ENCODE measurements at places on chromosomes 5 and 9.
A peak's percentile ranks its signal among the peaks of the same experiment; 100 is the strongest.

DNA sequence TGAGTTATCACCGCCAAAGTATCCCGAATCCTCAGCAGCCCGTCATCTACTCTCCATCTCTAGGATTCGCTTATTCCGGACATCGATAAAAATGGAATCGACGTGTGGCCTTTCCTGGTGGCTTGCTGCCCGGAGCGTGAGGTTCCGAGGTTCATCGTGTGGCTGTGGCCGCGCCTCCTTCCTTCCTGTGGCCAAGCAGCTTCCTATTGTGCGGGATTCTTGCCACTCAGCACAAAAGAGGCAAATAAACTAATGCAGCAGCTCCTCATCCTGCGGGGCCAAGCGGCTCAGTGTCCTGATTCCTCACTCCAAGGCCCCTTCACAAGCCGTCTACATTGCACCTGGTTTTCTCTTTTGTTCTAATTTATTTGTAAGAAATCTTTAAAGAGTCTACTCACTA is 800.9 kb downstream of the CDH9 start:
- no peak for DNase-seq

DNA sequence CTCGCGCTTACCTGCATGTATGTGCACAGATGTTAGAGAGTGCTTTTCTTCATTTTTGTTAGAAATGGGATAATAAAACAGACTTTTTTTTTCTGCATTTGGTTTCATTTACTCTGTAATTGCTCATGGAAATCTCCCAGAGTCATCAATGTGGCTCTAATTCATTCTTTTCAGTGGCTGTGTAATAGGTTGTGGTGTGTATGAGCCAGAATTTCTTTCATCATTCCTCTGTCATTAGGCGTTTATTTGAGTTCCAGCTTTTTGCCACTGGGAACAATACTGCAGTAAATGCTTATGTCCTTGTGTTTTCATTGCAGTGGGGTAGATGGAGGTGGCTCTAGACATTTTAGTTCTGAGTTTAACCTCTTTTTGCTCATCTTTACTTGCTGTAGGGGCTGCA is 118.9 kb downstream of the NXNL2 start:
- DNase-seq = no peak

- DNase-seq = peak; percentile 81
Measured at GRCh38 chr9:96061293-96061987, 185.9 kb downstream of the ERCC6L2 start.

DNA sequence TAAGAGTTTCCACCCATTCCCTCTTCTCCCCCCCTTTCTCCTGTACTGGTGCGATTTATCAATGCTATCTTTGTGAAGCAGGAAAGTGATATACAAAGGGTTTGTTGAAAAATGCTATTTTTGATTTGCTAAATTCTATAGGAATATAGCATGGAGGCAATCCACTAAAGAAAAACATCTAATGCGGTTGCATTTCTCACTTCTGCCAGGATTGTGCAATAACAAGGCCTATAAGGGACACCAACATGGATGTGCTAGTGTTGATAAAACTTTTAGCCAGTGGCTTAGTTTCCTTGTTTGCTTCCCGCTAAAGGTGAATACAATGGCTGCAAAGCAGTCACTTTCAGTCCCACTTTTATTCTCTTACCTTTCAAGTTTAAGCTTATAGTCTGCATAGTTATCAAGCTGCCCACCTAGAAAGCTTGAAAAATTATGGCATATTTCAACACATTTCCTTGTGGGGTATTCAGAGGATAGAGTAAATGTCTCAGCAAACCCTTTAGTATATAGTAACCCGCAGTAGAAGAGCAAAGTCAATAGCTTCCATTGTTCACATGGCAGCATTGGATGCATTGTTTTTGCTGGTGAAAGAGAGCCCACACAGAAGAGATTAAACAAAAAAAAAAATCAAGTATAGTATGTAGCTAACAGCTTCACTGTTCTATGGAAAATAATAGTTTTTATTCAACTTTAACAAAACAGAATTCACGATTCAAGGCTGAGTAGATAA is 674.6 kb upstream of the SEMA6A start:
- no peak for DNase-seq

- no peak for DNase-seq
Measured at GRCh38 chr9:40909821-40910220, 218.7 kb downstream of the FOXD4L6 start.

- DNase-seq = no peak
Measured at GRCh38 chr5:173311818-173312585, 16.2 kb downstream of the STC2 start.

- no peak for DNase-seq
Measured at GRCh38 chr9:36174731-36175130, 5.5 kb downstream of the CCIN start.

DNA sequence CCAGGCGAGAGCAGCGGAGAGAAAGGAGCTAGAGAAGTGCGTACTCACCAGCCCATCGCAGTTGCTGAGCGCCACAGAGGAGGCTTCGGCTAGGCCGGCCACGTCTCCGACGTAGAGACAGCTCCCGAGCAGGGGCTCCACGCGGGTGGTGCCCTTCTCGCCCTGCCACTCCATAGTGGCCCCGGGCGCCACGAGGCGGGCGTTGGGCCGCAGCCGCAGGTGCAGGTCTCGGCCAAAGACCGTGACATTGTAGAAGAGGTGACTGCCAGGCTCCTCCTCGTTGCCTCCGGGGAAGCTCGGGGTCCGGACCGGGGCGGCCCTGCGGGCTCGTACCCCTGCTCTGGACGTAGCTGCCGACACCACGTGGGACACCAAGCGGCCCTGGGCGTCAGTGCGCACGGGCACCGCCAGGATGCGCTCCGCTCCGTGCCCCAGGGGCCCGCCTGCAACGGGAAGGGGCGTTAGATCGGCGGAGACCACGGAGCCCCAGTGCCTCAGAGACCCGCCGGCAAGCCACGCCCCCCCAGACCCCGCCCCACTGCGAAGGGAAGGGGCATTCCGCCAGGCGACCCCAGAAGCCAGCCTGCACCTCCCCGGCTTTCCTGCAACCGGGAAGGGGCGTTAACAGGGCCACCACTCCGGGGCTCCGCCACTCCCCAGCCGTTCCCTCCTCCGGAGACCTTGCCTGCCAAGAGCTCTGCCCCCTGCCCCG is 1.4 kb downstream of the ADAMTS2 start:
- peak; percentile 35 for DNase-seq

- peak; percentile 95 for DNase-seq
Measured at GRCh38 chr5:65076251-65076869, 307.6 kb downstream of the CWC27 start.

DNA sequence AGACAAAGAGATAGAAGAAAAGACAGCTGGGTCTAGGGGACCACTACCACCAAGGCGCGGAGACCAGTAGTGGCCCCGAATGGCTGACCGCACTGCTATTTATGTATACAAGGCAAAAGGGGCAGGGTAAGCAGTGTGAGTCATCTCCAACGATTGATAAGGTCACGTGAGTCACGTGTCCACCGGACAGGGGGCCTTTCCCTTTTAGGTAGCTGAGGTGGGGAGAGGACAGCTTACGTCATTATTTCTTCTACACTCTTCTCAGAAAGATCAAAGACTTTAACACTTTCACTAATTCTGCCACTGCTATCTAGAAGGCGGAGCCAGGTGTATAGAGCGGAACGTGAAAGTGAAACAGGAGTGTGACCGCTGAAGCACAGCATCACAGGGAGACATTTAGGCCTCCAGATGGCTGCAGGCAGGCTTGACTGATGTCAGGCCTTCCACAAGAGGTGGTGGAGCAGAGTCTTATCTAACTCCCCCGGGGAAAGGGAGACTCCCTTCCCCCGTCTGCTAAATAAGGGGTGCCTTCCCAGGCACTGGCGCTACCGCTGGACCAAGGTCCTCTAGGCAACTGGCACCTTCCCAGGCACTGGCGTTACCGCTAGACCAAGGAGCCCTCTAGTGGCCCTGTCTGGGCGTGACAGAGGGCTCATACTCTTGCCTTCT is 6.1 kb upstream of the PRR16 start:
- DNase-seq = peak; percentile 79

DNA sequence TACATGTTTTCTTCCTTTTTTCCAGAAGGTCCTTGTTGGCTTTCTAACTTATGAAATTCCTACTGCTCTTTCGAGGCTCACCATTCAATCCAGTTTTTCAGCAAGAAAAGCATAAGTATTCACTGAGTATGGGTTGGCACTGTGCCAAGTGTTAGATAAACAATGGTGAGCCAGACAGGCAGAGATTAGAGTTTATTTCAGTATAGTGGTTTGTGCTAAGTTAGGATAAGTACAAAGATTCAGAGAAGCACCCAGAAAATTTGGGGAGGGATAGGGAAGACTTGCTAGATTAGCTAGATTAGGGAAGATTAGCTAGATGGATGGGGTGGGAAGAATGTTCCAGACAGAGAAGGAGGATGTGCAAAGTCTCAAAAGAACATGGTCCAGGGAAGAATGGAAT is 122.9 kb downstream of the OXCT1 start:
- peak; percentile 63 for DNase-seq

DNA sequence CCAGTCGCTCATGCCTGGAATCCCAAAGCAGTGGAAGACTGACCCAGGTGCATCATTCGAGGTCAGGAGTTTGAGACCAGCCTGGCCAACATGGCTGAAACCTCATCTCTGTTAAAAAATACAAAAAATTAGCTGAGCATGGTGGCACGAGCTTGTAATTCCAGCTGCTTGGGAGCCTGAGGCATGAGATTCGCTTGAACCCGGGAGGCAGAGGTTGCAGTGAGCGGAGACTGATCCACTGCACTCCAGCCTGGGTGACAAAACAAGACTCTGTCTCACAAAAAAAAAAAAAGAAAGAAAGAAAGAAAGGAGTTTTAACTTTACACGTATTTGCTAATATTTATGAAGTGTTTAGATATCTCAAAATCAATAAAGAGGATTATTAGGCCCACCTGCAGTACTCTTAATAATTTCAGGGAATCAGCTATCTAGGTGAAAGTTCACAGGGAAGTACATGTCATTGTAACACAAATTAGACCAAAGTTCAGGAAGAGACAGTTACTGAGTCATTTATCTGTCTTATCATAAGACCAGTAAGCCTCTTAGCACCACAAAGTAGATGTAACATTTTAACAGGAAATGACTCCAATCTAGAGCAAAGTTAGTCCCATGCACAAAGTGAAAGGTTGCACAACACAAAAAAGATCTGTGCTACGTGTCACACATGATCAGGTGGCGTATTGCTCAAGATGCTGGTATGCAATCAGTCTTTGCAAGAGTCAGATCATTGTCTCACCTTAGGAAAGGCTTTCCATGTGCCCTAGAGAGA is 34.1 kb upstream of the PLIN2 start:
- DNase-seq = peak; percentile 97

GRCh38 chr5:126718236-126718868 is 58.6 kb upstream of the LMNB1 start:
- no peak for DNase-seq

DNA sequence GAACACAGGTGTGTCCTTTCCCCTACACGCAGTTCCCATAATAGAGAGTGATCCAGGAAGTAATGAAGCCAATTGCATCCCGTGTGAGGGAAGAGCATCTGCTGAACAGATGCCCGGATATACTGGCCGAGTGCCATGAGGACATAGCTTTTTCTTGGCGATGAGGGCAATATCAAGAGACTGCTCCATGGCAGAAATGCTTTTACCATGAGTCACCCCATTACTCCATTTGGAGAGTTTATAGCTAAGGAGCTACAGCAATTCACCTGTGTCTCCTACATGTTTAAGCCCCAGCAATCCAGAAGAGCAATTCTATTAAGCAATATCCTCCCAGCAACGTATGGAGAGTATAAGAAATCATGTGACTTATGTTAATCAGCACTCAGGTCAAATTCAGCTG is 222.0 kb upstream of the KLF4 start:
- DNase-seq = no peak

GRCh38 chr5:173772384-173773059 is 115.6 kb upstream of the CPEB4 start:
- DNase-seq = peak; percentile 48

DNA sequence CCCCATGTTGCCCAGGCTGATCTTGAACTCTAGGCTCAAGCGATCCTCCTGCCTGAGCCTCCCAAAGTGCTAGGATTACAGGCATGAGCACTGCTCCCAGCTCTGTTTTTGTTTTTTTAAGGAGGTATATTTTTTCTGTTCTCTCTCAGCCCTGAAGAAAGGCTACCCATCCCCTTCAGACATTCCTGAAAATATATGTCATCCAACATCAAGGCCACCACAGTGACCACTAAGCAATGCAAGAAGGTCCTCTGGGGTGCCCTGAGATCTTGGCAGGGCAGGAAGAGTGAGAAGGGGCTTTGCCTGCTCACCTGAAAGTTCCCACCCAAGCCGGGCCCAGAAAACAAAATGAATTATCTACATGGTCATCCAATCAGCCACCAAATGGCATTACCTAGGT is 47.8 kb upstream of the IL17B start:
- no peak for DNase-seq

GRCh38 chr5:133400831-133401351 is 211.4 kb downstream of the FSTL4 start:
- DNase-seq = no peak

DNA sequence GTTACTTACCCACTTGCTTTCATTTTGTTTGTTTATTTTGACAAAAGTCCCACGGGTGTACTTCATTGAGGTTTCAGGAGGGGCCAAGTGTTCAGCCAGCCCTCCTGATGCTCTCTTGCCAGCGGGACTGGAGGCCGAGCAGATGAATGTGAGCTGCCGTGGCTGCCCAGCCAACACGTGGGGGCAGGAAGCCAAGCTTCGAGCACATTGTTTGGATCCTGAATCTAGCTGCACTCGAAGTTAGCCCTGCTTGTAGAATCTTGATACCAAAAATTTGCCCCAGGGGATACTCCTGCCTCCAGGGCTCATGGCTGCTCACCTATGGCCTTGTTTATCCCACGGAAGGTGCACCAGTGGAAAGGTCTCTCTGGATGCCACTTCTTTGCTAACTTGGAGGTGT is 49.3 kb downstream of the RASGEF1C start:
- no peak for DNase-seq

DNA sequence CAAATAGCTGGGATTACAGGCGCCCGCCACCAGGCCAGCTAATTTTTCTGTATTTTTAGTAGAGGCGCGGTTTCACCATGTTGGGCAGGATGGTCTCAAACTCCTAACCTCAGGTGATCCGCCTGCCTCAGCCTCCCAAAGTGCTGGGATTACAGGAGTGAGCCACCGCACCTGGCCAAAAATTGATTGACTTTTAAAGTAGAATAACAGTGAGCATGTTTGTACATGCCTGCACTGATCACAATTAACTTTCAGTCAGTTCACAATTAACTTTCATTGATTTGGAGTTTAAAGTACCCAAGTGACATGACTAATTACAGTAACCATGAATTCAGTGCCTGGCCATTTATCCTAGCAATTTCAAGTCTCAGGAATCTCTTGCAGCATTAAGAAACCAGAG is 61.3 kb downstream of the ANKH start:
- no peak for DNase-seq

- no peak for DNase-seq
Measured at GRCh38 chr9:104589626-104590025, 9.6 kb downstream of the OR13C5 start.

GRCh38 chr5:170632985-170633234 is 129.1 kb downstream of the KCNIP1 start:
- no peak for DNase-seq

DNA sequence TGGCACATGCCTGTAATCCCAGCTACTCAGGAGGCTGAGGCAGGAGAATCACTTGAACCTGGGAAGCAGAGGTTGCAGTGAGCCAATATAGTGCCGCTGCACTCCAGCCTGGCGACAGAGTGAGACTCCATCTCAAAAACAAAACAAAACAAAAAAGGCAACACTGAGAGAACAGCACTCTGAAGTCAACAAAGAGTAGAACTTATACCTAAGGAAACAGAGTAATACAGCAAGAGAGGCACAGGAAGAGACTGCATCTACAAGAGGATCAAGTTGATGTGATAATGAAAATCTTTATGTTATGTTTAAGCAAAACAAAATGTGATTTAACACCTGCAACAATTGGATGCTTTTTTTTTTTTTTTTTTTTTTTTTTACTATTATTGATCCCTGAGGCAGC is 33.1 kb downstream of the FYB1 start:
- no peak for DNase-seq

GRCh38 chr5:86463339-86463738 is 154.4 kb upstream of the COX7C start:
- DNase-seq = peak; percentile 39

Data from hematopoietic multipotent progenitor cell treated with erythropoietin and hydrocortisone succinate and interleukin-3 and kit ligand, for 6 days (in vitro differentiated cells).